ENCODE measurements at places on chromosomes 7 and 10. TPM values are rescaled to one million over a fixed set of nuclear protein-coding genes. Genes with fewer than 3 reads are reported as not detected.
A peak's percentile ranks its signal among the peaks of the same experiment; 100 is the strongest.

DNA sequence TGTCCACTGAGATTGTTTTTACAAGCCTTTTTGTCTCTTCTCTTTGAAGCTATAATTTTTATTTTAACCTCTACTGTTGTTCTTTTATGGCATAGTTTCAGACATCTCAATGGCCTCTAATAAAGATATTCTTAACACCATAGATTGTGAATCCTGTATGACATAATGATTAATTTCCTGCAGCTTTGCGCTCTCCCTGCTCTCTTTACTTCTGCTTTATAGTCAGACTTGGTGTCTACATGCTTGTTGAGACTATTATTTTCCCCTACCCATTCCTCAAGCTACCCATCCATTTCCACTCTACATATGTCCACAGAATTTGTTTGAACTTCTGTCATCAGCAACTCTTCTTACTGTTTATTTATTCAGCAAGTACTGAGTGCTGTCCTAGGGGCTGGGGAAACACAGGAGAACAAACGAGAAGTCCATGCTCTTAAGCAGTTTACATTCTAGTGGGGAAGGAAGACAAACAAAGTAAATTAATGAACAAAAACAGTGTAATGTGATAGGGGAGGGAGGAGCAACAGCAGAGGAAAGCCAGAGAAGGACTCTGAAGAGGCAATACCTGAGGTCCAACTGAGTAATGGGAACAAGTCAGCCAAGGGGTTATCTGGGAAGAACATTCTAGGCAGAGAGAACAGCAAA is 110.1 kb downstream of the CDK14 start:
- no peak for DNase-seq

GRCh38 chr7:120925392-120925791 is 25.2 kb upstream of the ING3 start:
- DNase-seq: no peak

DNA sequence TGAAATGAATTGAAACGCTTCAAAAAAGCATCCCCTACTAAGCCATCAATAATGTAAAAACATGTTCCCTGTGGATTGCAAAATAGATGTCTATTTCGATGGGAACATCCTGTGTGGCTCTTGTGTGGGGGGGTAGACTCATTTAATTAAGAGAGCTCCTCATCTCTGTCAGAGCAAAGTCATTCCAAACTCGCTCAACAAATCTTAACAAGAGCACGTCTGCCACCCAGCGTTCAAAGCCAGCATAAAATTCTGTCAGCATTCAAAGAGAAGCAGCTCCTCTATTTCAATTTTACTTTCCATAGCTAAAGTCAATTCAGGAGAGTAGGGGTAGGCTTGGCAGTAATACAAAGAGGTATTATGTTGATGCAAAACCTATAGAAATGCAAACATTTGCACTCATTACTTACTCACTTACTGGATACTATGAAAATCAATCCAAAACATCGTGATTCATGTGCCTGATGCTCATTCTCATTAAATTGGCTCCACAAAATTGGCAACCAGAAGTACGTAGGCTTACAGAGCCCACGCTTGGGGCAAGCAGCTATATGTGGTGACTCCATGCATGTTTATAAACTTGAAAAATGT is 114.9 kb downstream of the IPMK start:
- peak; percentile 57 for DNase-seq

DNA sequence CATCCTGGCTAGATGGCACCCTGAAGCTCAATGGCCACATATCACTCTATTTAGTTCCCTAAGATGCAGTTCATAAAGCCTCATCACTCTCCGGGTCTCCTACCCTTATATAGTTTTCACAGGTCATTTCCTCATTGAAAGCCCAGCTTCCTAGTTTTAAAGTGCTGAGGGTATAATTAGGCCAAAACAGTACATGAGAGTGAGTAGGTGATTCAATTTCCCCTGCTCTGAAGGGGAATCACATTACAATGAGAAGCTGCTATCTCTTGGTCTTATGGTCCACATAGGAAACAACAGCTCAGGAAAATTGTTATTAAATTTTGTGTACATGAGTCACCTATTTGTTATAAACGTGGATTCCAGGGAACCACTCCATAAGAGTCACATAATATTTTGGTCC is 162.0 kb downstream of the SEMA3E start:
- DNase-seq: peak; percentile 9

- DNase-seq: no peak
These were observed 4.4 kb upstream of the CLIP2 start for GRCh38 chr7:74284781-74285259.

GRCh38 chr7:49403844-49404243 is 369.6 kb upstream of the VWC2 start:
- no peak for DNase-seq

DNA sequence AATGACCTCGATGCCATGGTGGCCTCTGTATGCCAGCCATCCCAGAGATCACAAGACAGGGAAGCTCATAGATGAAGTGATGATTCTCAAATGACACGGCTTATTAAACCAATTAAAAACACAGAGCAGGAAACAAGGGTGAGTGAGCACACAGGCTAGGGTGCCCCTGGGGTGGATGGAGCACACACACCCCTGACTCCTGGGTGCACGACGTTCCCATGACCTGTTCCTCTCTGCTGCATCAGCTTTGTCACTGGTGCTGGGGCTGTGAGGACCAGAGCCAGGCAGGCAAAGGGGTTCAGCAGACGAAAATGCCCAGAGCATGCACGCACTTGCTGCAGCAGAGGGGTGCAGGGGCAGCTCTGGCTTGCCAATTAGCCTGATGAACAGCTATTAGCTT is 86.5 kb upstream of the LRRC4 start:
- DNase-seq: no peak

DNA sequence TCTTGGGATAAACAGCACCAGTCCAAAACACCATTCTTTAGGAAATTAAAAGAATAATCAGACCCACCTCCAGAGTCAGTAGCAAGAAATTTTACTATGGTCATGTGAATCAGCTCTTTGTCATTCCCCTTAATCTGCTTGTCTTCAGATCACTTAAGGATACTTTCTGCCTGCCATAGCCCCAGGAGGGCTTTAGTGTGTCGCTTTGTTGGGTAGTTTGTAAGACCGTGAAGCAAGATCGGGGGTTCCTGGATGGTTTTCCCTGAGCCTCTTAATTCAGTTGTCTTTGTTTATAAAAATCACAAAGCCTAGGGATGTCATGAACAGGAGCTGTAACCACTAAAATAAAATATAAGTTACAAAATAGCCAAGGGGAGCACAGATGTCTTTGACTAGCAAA is 223.6 kb downstream of the RELN start:
- no peak for DNase-seq

DNA sequence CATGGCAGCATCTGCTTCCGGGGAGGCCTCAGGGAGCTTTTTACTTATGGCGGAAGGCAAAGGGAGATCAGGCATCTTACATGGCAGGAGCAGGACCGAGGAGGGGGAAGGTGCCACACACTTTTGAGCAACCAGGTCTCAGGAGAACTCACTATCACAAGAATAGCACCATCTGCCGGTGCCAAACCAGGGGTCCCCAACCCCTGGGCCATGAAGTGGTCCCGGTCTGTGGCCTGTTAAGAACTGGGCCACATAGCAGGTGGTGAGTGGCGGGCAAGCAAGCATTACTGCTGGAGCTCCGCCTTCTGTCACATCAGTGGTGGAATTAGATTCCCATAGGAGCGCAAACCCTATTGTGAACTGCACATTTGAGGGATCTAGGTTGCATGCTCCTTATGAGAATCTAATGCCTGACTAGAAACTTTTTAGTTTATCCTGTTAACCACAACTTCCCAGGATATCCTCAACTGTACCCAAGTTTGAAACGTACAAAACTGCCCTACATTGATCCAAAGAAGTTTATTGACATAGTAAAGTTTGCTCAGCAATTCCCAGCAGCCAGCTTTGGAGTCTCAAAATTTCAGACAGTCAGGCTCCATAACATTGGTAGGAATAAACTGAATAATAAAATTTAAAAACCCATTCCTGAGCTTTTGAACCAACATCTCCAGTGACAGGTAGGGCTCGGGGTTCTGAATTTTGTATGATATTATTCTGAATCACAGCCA is 228.4 kb upstream of the TAC1 start:
- DNase-seq: no peak

DNA sequence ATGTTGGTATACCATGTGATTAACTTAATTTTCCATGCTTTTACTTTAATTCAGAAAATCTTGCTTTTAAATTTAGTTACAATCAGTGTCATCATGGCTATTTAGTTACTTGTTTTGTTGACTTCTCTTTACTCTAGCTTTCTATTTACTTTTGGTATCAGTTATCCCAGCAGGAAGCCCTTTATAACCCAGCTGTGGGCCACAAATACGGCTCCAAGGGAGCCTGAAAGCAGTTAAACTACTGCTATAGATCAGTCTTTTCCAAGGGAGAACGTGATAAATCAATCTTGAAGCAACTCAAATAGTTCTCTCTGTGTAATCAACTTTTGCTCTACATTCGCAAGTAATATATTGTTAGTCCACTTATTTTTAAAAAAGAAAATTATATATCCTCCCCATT is 287.4 kb downstream of the CACNA2D1 start:
- no peak for DNase-seq

DNA sequence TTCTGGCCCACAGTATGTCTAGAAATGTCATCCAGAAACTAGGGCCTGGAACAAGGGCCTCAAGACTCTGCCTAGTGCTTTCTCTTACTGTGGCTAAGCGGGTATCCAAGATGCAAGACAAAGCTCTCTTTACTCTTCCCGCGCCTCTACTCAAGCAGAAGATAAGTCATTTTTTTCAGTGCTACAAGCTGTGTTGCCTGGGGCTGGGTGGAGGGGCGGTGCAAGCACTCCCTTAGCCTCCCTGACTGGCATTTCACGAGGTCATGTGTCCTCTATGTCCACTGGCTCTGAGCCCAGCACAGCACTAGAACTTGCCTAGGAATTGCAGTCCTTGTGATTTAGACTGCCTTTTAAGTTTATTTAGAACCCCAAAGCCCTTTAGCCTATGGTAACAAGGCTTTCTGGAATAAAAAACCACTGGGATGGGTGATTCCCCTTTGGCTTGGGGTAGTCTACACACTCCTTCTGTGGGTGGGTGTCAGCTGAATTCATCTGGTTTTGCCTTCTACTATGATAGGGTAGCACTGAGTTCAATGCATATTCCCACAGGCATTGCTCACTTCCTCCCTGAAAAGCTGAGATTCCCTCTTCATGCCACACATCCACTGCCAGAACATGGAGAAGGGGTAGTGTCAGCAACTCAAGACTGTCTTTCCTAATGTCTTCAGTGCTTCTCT is 371.8 kb upstream of the KCND2 start:
- no peak for DNase-seq

- no peak for DNase-seq
These were observed 1194.7 kb downstream of the CNTNAP2 start for GRCh38 chr7:147311336-147311735.

DNA sequence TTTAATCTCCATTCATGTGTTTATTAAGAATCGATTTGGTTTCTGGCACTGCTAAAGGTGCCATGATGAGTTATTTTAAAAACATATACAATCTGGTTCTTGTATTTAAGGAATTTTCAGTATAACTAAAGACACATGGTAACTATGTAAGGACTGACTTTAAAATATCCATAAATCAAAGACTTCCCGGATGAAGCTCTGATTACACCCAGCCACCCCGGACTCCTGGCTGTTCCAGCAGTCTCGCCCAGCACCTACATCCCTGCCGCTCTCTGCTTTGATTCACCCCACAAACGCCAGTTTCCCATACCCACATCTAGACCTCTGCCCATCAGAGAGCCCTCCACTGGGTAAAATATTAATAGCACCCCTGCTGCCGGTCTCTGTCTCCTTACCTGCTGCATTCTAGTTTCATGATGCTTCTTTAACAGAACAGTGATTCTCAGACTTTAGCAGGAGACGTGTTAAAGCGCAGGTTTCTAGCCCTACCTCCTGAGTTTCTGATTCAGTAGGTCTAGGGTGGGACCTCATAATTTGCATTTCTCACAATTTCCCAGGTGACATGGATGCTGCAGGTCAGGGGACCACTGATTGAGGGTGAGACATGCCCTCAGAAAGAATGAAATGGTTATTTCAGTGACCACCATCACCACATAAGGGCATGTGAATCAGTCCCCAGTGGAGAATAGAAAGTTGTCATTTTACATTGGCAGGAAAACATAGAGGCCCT is 185.7 kb downstream of the KIAA1217 start:
- no peak for DNase-seq

- DNase-seq: peak; percentile 53
These were observed 27.2 kb downstream of the IPMK start for GRCh38 chr10:58240531-58240930.

DNA sequence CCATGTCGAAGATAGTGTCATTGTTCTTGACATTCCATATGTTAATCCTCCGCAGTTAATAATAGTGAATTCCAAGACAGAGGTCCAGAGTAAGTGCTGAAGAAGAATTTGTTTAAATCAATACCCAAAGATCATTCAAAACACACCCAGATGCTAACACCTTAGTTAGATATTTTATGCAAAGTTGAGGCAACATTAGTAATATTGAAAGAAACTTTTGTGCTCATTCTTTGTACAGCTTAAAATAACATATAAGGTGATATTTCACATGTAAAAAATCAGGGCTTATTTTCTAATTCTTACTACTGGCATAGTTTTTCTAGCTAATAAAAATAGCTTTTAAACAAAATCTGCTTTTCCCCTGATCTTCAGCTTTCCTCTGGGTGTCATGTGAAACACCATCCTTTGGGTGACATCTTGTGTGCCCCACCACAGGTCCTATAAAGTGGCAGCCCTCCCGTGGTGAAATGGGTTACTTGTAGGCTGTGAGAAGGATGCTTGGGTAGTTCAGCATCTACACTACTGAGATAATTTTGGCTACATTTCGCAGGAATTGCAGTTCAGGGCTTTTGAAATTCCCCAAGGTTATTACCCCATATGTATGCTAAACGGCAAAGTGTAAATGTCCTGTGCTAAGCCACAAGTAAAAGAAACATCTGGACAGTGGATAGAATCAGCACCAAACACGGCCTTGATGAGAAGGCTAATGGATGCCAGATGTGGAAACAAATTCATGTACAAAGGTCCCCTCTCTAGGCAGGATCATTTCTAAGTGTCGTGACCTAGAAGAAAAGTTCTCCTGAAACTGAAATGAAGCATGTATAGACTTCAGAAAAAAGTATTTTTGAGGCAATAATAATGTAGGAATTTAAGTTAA is 105.4 kb downstream of the GRM3 start:
- DNase-seq: no peak

GRCh38 chr7:43054052-43054722 is 58.3 kb upstream of the HECW1 start:
- DNase-seq: no peak

EBF3 gene
- total RNA-seq: under 0.01 TPM

MYO1G gene
- total RNA-seq: under 0.01 TPM

SMKR1 gene
- 0.22 TPM for total RNA-seq

SPDYE9 gene
- total RNA-seq: not detected

DENND2A gene
- total RNA-seq: 0.22 TPM

CYP3A7 gene
- total RNA-seq: not detected

PLCE1 gene
- total RNA-seq: 0.44 TPM

LRGUK gene
- under 0.01 TPM for total RNA-seq

Measured in lung microvascular endothelial cell (primary cell).